ENCODE measurements at places on chromosomes 6 and 20.
A peak's percentile ranks its signal among the peaks of the same experiment; 100 is the strongest.

GRCh38 chr6:16432075-16433032 lies 194.0 kb downstream of the GMPR start:
- H3K27ac ChIP-seq: no peak overlapping the region
- DNase-seq: no peak
- no peaks in the 10 kb centered on the region for H3K27me3 ChIP-seq
- H3K36me3 ChIP-seq: peaks cover 2% of the 10 kb centered on the region
- H3K4me3 ChIP-seq: no peak overlapping the region

- no peak for DNase-seq
- no peak overlapping the region for H3K4me3 ChIP-seq
- H3K27ac ChIP-seq: no peak overlapping the region
- H3K4me1 ChIP-seq: no peaks in the 10 kb centered on the region
- no peaks in the 10 kb centered on the region for H3K27me3 ChIP-seq
- no peaks in the 10 kb centered on the region for H3K36me3 ChIP-seq
Measured at GRCh38 chr6:67887747-67888545, 747.1 kb upstream of the ADGRB3 start.

DNA sequence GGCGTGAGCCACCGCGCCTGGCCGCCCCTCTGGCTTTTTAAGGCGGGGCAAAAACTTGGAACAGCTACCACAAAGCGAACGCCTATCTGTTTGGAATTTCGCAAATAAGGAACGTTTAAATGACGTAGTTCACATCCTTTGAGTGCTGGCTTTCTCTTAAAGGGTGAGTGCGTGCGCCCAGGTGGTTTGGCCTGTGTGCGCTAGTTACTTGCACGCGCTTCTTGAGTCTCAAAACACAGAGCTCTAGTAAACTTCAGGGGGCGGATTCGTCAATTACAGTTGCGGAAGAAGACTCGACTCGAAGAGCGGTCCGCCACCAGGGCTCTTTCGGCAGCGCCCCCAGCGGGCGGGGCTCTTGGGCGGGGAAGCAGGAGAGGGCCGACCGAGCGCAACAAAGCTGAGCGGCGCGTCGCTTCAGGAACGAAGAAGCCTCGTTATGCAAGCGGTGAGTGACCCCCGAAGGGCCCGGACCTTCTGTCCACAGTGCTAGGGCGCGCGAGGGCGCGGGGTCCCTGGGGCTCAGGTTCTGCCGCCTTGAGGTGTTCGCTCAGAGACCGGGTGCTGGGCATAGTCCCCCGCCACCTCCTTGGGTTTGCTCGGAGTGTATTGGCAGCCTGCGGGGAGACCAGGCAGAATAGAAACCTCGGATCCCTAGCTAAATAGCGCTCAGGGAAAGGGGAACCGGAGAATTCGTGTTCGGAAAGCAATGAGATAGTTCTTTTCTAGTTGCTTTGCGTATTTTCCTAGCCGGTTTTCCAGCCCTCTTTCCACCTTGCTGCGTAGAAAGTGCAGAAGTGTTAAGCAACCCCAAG lies at the start of gene SYCP2L:
SYCP2L (plus strand) TSS at position 362 of the 812 bp plus-strand sequence; CDS start at position 437, 75 bp downstream.
- no peaks in the 10 kb centered on the region for H3K4me1 ChIP-seq
- H3K36me3 ChIP-seq: no peaks in the 10 kb centered on the region
- H3K27ac ChIP-seq: no peak within 1 kb of the TSS
- H3K4me3 ChIP-seq: peak within 1 kb of the TSS; percentile 40

GRCh38 chr20:50323209-50323608 lies 132.6 kb downstream of the CEBPB start:
- no peaks in the 10 kb centered on the region for H3K27me3 ChIP-seq
- no peak overlapping the region for H3K27ac ChIP-seq
- H3K4me1 ChIP-seq: peaks cover 47% of the 10 kb centered on the region
- H3K4me3 ChIP-seq: no peak overlapping the region

DNA sequence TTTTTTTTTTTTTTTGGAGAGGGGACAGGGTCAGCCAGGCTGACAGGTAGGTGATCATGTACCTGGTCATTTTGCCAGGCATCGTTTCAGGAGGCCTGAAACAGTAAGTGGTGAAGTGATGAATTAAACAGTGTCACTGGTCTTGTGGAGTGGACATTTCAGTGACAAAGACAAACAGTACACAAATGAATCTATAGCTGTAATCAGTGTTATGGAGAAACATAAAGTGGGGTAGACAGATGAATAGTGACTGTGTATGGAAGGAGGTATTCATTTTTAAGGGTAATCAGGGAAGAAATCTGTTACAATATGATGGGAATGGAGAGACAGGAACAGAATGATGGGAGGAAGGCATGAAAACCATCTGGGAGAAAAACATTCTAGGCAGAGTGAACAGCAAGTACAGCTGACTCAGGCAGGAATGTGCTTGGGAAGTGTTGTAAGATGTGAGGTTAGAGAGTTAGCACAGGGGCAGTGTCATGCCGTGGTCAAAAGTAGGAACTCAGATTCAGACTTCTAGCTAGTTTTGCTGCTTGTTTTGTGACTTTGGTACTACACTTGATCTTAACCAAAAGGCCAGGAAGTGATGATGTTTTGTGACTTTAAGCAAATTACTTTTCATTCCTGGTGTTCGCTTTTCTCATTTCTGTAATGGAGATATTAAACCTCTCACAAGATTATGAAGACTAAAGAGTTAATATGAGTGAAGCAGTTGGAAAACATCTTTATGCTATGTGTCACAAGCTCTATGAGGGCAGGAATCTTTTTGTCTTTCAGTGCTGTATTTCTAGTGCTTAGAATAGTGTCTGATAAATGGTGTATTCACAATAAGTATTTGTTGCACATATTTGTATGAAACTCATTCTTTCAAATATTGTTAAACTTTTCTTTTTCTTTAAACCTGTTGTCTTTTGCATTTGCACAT lies 43.4 kb downstream of the QKI start:
- H3K27me3 ChIP-seq: no peaks in the 10 kb centered on the region
- peak overlapping the region; percentile 30 for H3K27ac ChIP-seq
- H3K4me3 ChIP-seq: peak overlapping the region; percentile 15
- H3K4me1 ChIP-seq: peaks cover 38% of the 10 kb centered on the region
- DNase-seq: no peak

- peak overlapping the region; percentile 11 for H3K4me3 ChIP-seq
- H3K27ac ChIP-seq: peak overlapping the region; percentile 82
- DNase-seq: no peak
- peaks cover 59% of the 10 kb centered on the region for H3K4me1 ChIP-seq
Measured at GRCh38 chr6:157763904-157764177, 59.2 kb upstream of the SNX9 start.

- DNase-seq: no peak
- H3K4me3 ChIP-seq: no peak overlapping the region
- no peaks in the 10 kb centered on the region for H3K36me3 ChIP-seq
- no peaks in the 10 kb centered on the region for H3K4me1 ChIP-seq
Measured at GRCh38 chr20:56897958-56898349, 268.8 kb downstream of the TFAP2C start.

DNA sequence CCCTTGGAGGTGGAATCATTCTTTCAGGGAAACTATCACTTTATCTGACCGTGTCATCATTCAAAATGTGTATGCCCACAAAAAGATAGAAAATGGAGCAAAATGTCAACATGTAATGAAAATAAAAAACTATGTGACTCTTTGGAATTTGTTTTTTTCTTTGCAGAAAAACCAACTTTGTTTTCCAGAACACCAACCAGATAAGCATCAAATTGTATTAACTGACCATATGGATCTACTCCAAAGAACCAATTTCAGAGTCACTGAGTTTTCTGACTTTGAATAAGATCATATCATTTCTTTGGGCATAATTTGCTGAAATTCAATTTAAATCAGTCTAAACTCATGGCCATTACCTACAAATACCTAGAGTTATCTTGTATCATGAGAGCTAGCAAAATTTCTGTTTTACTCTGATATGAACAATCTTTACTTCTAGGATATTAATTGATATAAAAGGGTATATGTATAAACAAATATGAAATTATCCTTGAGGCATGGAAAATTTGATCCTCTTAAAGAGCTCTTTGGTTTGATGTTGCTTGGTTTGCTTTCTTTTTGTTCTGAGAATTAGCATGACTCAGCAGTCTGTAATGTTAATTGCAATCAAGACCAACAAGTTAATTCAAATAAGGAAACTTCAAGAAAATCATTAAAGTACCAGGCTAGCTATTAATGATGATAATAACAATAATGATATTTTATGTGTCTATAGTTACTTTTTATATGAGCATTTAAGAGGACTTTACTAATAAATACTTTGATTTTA lies 444.4 kb upstream of the MARCKS start:
- H3K4me3 ChIP-seq: no peak overlapping the region
- H3K27me3 ChIP-seq: no peaks in the 10 kb centered on the region
- H3K27ac ChIP-seq: no peak overlapping the region
- DNase-seq: no peak
- peaks cover 37% of the 10 kb centered on the region for H3K4me1 ChIP-seq
- no peaks in the 10 kb centered on the region for H3K36me3 ChIP-seq

GRCh38 chr20:63837479-63837878 lies 6.4 kb upstream of the ZBTB46 start:
- DNase-seq: no peak
- no peak overlapping the region for H3K4me3 ChIP-seq
- no peak overlapping the region for H3K27ac ChIP-seq
- H3K36me3 ChIP-seq: no peaks in the 10 kb centered on the region
- H3K4me1 ChIP-seq: peaks cover 8% of the 10 kb centered on the region
- H3K27me3 ChIP-seq: no peaks in the 10 kb centered on the region

GRCh38 chr6:119499797-119500196 lies 150.2 kb upstream of the MAN1A1 start:
- H3K4me1 ChIP-seq: no peaks in the 10 kb centered on the region
- H3K27ac ChIP-seq: no peak overlapping the region
- H3K27me3 ChIP-seq: no peaks in the 10 kb centered on the region
- DNase-seq: no peak
- no peaks in the 10 kb centered on the region for H3K36me3 ChIP-seq

- no peaks in the 10 kb centered on the region for H3K4me1 ChIP-seq
- no peaks in the 10 kb centered on the region for H3K27me3 ChIP-seq
- no peak overlapping the region for H3K4me3 ChIP-seq
Measured at GRCh38 chr6:123931928-123932327, 128.3 kb downstream of the NKAIN2 start.

DNA sequence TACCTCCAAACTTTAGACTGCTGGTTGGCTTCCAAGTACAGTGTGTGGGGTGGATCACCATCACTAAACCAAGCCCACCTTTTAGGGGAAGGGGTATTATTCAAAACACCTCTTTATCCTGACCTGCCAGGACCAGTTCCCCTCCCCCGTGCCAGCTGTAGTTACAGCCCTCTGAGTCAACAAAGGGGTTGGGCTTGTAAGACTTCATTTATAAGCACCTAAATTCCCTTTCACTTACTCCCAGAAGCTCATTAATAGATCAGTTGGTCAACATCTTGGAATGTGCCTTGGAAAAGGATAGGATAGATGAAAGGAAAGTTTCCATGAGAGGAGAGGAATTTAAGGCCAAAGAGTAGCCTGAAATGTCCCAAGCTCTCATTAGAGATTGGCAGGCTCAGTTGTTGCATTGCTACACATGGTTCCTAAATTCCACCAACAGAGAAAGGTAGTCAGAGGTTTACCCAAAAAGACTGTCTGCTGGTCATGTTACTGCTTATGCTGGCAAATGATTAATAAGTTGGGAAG lies 59.2 kb downstream of the TNFAIP3 start:
- H3K27me3 ChIP-seq: no peaks in the 10 kb centered on the region
- H3K36me3 ChIP-seq: no peaks in the 10 kb centered on the region
- peaks cover 33% of the 10 kb centered on the region for H3K4me1 ChIP-seq

- H3K4me1 ChIP-seq: no peaks in the 10 kb centered on the region
- DNase-seq: no peak
- H3K4me3 ChIP-seq: no peak overlapping the region
- H3K27me3 ChIP-seq: no peaks in the 10 kb centered on the region
- no peaks in the 10 kb centered on the region for H3K36me3 ChIP-seq
Measured at GRCh38 chr6:8642131-8642530, 206.8 kb upstream of the SLC35B3 start.

GRCh38 chr20:23446505-23446904 lies 6.2 kb downstream of the CST11 start:
- H3K4me1 ChIP-seq: no peaks in the 10 kb centered on the region
- no peaks in the 10 kb centered on the region for H3K27me3 ChIP-seq
- no peaks in the 10 kb centered on the region for H3K36me3 ChIP-seq
- no peak overlapping the region for H3K27ac ChIP-seq
- DNase-seq: no peak

GRCh38 chr6:24899997-24900325 lies 35.8 kb downstream of the RIPOR2 start:
- no peak overlapping the region for H3K27ac ChIP-seq
- H3K4me3 ChIP-seq: no peak overlapping the region
- no peaks in the 10 kb centered on the region for H3K4me1 ChIP-seq
- H3K27me3 ChIP-seq: no peaks in the 10 kb centered on the region

- no peak for DNase-seq
- no peak overlapping the region for H3K27ac ChIP-seq
- no peaks in the 10 kb centered on the region for H3K4me1 ChIP-seq
Measured at GRCh38 chr6:140850438-140850837, 1282.3 kb upstream of the GJE1 start.

DNA sequence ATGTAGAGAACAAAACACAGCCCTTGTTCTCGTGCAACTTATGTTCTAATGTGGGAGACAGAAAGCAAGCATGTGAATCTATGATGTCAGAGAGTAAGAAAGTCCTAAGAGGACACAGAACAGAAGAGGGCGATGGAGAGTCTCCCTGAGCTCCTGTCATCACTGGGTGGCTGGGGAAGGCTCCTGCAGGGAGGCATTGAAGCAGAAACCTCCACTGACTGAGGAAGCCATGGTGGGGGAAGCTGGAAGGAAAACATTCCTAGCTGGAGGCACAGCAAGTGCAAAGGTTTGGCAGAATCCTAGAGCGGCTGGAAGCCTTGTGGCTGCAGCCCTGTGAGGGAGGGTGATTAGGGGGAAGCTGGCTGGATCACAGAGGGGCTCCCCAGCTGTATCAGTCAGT lies 248.0 kb downstream of the CDH26 start:
- H3K4me3 ChIP-seq: no peak overlapping the region
- DNase-seq: no peak
- no peaks in the 10 kb centered on the region for H3K36me3 ChIP-seq
- H3K27ac ChIP-seq: no peak overlapping the region

Measured in esophagus squamous epithelium (tissue), 5 donors.